RPMI8226 (cell line): ENCODE measurements at places on chromosomes 11 and 22.

- no peak for DNase-seq
These were observed 9.4 kb downstream of the DIXDC1 start for GRCh38 chr11:111946499-111946898.

DNA sequence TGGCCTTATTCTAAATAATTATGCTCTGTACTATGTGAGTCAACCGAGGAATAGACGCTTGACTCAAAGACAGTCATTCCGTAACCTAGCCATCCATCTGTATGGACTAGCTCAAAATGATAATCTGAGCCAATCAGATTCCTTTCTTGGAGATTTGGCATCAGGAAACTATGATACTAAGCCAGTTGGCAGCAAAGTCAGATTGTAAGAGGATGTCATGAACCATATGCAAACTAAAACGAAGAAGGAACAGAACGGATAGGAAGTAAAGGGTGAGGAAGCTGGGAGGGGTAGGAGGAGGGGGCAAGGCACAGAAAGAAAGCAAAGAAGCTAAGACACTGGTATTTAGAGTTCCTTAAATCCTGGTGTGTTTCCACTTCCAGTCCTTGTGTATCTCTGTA lies 10.7 kb upstream of the SESN3 start:
- no peak for DNase-seq

DNA sequence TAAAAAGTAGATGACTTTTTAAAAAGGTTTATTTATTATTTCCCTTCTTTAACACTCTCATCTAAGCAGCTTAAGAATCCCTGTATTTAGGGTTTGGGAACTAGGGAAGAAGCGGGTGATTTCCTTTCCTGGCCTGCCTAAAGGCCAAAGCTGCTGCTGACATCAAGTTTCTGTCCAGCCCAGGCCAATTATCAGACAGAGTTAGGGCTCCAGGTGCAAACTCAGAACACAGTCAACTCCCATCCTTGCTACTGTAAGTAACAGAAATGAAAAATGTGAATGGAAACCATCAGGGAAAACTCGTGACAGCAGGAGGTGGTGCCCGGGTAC lies 108.9 kb downstream of the CCDC81 start:
- DNase-seq: no peak

- DNase-seq: no peak
These were observed 53.4 kb upstream of the CCND1 start for GRCh38 chr11:69587454-69588090.

- no peak for DNase-seq
These were observed 6.8 kb upstream of the SUN2 start for GRCh38 chr22:38762551-38762983.

GRCh38 chr11:111589114-111589513 lies 13.1 kb upstream of the SIK2 start:
- no peak for DNase-seq

- DNase-seq: no peak
These were observed 14.6 kb upstream of the TMEM123 start for GRCh38 chr11:102467080-102467708.

DNA sequence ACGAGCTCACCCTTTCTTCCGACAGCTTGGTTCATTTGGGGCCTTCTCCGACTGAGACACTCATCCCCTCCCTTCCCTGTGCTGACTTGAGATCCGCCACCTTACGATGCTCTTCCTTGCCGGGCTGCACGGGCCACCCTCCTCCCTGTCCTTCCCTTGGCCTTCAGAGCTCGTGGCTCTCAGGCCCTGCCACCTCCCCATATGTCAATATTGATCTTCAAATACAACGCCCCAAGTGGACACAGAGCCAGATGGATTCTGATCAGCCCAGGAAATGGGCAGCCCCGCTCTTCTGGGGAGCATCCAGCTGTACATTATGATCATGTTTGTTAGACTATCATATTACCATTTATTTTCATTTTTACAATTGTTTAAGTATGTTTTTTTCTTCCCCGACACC lies 812.8 kb downstream of the TBC1D22A start:
- no peak for DNase-seq

- no peak for DNase-seq
These were observed 597.4 kb upstream of the CCDC179 start for GRCh38 chr11:23457641-23458040.

- peak; percentile 22 for DNase-seq
These were observed 531.7 kb downstream of the BRD1 start for GRCh38 chr22:49295851-49296560.

- DNase-seq: no peak
These were observed 53.7 kb downstream of the TBC1D22A start for GRCh38 chr22:46815896-46816731.

- no peak for DNase-seq
These were observed 11.3 kb upstream of the WBP2NL start for GRCh38 chr22:41987276-41987675.

DNA sequence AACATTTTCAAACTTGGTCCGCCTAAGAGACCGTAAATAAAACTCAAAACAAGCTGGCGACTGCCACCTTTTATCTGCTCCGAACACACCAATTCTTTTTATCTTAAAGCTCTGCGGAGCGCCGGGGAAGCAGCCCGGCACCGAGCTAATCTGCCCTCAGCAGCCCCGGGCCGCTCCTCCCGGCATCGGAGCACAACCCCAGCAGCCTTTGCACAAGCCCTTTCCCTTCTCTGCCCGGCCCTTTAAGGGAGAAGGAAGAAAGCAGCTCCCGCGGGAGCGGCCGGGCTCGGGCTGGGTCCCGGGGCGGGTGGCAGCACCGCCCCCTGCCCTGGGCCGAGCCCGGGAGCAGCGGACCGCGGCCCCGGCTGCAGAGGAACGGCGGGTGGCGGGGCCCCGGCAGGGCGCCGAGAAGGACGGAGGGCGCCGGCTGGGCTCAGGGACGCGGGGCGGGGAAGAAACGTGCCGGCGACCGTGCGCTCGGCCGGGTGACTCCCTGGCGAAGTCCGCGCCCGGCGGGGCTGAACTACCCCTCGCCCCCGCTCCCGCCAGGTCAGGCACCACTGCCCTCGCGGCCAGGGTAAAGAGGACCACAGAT lies 133.6 kb upstream of the C11orf58 start:
- DNase-seq: no peak

- no peak for DNase-seq
These were observed 9.4 kb downstream of the IGLL1 start for GRCh38 chr22:23570681-23571080.
